Activated naive CD4-positive, alpha-beta T cell treated with anti-CD3 and anti-CD28 coated beads for 36 hours (primary cell): ENCODE measurements at places on chromosomes 4 and X. TPM values are rescaled to one million over a fixed set of nuclear protein-coding genes. Genes with fewer than 3 reads are reported as not detected.

Gene MAGEA2
- not detected for total RNA-seq

Gene STK26
- 54.0 TPM for total RNA-seq

- no peak for DNase-seq
Observed at GRCh38 chr4:95267081-95267480, 281.7 kb downstream of the UNC5C start.

DNA sequence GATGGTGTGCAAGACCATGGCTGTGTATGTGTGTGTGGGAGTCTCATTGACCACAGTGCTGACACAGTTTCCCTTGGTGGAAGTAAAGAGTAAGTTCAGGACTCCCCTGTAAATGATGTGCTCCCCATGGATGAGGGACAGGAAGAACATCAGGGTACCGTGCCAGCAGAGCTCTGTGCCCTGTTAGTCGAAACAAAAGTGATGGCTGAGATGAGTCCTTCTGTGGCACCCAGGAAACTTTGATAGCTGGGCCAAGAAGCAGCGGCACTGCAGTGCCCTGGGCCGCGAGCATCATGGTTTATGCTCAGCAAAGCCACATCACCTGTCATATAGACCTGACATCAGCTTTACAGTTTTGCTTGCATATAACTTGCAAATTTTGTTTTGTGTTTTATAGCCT lies 61.4 kb upstream of the CLDN34 start:
- DNase-seq: no peak

DNA sequence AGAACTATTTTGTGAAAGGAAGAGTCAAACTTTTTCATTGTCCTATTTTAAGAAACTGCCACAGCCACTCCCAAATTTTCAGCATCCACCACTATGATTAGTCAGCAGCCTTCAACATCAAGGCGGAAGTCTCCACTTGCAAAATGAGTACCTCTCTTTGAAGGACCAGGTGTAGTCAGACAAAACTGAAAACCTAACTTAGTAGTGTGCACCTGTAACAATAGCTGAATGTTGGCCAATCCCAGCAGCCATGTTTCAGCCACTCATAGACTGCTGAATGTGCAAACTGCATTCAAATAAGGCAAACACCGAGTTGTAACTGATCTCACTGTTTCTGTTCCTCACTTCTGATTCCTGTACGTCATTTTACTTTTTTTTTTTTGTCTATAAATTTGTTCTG lies 341.1 kb downstream of the IL15 start:
- peak; percentile 5 for DNase-seq

- no peak for DNase-seq
Observed at GRCh38 chr4:8039290-8039689, 99.6 kb upstream of the AFAP1 start.

GRCh38 chr4:43547561-43547960 lies 655.0 kb downstream of the GRXCR1 start:
- no peak for DNase-seq

DNA sequence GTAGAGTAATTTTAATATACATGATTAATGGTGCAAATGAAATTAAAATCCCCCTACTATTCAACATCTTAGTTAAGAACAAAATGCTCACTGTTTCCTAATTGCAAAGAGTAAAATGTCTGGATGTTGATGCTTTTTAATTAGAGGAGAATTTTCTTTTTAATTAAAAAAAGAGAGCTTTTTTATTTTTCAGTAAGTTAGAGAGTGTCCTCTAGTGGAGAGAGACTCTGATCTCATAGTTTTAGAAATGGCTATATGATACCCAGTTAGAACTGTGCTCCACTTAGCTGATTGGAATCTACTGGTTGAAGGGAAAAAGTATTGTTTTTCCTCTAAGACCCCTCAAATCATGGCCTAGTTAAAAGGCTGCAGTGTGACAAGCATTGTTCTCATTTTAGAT lies 312.0 kb upstream of the MAGEB2 start:
- DNase-seq: no peak

DNA sequence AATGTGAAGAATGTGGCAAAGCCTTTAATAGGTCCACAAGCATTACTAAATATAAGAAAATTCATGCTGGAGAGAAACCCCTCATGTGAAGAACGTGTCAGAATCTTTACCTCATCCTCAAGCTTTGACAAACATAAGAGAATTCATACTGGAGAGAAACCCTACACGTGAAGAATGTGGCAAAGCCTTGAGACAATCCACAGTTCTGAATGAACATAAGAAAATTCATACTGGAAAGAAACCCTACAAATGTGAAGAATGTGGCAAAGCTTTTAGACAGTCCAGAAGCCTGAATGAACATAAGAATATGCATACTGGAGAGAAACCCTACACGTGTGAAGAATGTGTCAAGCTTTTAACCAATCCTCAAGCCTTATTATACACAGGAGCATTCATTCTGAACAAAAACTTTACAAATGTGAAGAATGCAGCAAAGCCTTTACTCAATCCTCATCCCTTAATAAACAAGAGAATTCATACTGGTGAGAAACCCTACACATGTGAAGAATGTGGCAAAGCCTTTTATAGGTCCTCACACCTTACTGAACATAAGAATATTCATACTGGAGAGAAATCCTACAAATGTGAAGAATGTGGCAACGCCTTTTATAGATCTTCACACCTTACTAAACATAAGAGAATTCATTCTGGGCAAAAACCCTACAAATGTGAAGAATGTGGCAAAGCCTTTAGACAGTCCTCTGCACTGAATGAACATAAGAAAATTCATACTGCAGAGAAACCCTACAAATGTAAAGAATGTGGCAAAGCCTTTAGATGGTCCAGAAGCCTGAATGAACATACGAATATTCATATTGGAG lies 51.1 kb downstream of the ZNF732 start:
- no peak for DNase-seq

Gene DCLK2
- not detected for total RNA-seq

DNA sequence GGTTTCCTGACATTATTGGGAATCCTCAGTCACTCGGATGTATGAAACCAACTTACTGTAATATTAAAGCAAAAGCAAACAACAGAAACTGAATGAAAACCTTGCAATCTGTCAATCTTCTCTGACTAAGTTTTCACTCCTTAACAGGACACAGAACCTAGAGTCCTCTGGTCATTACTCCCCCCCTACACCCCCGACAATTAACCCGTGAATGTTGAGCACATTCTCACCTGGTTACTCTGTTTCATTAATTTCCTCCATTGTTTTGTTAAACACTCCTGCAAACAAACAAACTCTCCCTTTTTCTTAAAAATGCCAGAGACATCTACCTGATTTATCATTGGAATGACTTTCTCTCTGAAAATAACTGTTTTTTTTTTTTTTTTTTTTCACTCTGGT lies 469.0 kb upstream of the PRKX start:
- DNase-seq: no peak

Gene DGKK
- not detected for total RNA-seq

GRCh38 chrX:54495814-54496516 lies at the start of gene FGD1:
TSS of gene FGD1 (minus strand) at chrX:54496234. CDS start at chrX:54495432, 802 bp downstream.
- DNase-seq: peak; percentile 45

Gene MFAP3L
- total RNA-seq: 0.74 TPM

- no peak for DNase-seq
Observed at GRCh38 chr4:111031596-111031995, 408.7 kb upstream of the PITX2 start.

Gene STOX2
- not detected for total RNA-seq

GRCh38 chr4:54625391-54625790 lies 32.4 kb upstream of the KIT start:
- no peak for DNase-seq

DNA sequence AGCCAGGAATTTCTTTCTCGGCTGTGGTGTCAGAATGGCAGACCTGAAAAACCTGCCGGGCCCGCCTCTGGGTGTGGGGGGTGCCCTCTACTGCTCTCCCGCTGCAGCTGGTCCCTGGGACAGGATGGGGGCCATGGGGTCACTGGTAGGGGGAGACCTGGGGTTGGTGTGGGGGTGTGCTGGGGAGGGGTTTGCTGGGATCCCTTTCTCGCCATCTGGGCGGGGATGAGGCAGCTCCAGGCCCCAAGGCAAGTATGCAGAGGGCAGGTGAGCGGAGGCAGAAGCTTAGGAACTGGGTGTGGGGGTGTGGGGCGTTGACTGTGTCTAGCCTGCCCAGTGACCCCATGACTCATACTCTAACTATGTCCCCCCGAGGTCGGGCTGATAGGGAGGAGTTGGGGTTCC lies 884 bp downstream of the CCDC120 start:
- DNase-seq: no peak

GRCh38 chr4:94621491-94622080 lies 136.2 kb upstream of the BMPR1B start:
- DNase-seq: peak; percentile 34

Gene SH3RF1
- 0.55 TPM for total RNA-seq

DNA sequence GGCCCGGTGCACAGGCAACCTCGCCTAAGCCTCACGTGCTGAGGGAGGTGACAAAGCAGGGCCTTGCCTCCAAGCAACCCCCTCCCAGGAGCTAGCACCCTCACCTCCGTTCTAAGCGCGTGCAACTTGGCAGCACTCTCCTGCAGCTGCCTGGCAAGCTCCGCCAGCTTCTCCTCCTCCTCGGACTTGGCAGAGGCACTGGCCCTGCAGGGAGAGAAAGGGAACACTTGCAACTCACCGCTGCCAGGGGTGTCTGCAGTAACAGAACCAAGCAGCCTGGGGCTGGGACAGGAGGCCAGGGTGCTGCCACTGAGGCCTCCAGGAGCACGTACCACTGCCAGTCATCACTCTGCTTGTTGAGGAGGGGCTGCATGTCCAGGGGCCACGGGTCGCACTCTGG lies 10.3 kb upstream of the TREX2 start:
- DNase-seq: no peak

DNA sequence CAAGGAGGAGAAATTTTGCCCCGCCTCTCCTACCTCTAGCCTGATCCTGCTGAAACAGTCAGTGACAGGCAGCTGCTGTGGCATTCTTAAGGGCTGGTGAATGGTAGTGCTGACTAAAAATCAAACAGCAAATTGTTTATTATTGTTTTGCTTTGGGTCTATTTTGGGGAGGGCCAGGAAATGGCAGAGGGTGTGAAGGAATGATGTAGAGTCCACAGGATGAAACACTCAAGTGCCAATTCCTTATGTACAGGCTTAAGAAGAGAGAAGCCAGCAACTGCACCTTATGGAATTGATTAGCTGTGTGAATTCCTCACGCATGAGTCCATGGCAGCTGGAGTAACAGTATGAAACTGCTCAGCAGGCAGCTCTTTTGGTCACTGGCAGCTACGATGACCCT lies 39.7 kb downstream of the VEGFC start:
- no peak for DNase-seq

DNA sequence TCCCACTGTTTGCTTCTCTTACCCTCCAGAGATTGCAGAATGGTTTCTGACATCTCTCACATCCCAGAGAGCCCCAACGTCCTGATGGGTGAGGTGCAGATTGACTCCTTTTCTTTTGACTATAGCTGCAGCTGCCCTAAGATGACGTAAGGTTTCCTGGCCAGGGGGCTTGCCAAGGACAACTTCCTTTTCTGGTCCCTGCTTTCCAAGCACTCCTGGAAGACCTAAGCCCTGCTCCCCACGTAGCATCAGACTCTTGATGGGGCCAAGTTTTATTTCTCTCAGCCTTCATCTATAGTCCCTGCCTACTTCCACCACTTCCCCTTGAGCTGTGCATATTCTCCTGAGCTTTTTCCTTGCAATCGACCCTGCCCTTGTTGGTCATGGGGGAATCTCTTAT lies 497.7 kb downstream of the IDS start:
- no peak for DNase-seq

DNA sequence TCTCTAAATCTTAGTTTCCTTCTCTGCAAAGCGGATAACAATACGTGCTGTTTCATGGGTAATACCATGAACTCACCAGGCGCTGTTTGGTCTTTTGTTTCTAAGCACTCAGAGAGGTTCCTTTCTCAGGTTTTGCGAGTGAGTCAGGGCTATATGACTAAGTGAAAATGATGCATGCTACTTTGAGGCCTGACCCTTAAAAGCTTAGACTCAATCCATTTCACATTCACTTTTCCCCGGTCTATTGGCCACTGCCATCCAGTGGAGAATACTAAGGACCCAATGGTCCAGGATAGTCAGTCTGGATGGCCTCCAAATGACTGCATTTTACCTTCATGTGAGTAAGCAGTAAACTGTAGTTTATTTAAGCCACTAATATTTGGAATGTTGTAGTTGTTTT lies 400.8 kb upstream of the SLIT2 start:
- DNase-seq: no peak

- no peak for DNase-seq
Observed at GRCh38 chr4:6114181-6114580, 86.2 kb downstream of the JAKMIP1 start.

Gene TRIM2
- 4.2 TPM for total RNA-seq

- peak; percentile 68 for DNase-seq
Observed at GRCh38 chrX:53317365-53318069, 36.1 kb upstream of the IQSEC2 start.

Gene TMSB15A
- total RNA-seq: 1.5 TPM

Gene SH2D1A
- 17.0 TPM for total RNA-seq

GRCh38 chr4:169009286-169010124 lies 550 bp downstream of the CBR4 start:
- DNase-seq: peak; percentile 68

DNA sequence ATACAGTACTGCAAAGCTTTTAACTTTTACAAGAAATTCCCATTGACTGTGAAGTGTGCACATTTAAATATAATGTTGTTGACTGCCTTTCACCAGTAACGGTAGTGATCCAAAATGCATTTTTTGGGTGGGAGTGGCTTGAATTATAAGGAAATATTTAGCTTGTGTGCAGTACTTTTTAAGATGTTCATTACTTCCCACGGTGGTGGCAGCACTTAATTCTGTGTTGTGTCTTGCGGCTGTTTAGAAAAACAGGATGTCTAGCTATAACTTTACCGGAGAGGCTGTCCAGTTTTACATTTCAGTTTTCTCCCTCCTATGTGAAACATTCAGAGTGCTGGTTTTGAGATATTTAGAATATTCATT lies 1.7 kb downstream of the TMEM131L start:
- DNase-seq: no peak

GRCh38 chr4:4423706-4424498 lies 37.0 kb downstream of the NSG1 start:
- DNase-seq: no peak

Gene PLP1
- not detected for total RNA-seq

- no peak for DNase-seq
Observed at GRCh38 chr4:184968366-184968765, 49.9 kb upstream of the HELT start.

Gene NRK
- total RNA-seq: not detected

GRCh38 chr4:127747883-127748282 lies 17.7 kb downstream of the SLC25A31 start:
- DNase-seq: no peak

DNA sequence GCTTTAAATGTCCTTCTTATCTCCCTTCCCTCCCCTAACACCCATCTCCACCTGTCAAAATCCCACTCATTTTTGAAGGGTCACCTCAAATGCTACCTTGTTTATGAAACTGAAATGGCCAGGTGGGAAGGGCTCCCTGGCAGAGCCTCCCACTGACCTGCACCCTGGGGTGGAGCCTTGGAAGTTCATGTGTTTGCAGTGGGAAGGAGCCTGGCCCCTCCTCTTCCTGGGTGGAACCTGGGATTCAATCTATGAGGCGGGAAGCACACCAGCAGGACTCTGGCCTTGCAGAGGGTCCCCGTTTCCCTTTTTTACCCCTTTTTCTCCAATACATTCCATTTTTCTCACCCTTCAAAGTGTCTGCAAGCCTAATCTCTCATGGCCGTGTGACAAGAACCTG lies 197.4 kb downstream of the ENOX2 start:
- no peak for DNase-seq

- DNase-seq: peak; percentile 4
Observed at GRCh38 chrX:6095469-6095868, 133.2 kb downstream of the NLGN4X start.

GRCh38 chr4:99652596-99653436 lies 4.8 kb downstream of the C4orf54 start:
- no peak for DNase-seq

GRCh38 chr4:128462103-128462783 lies 174.6 kb upstream of the PGRMC2 start:
- no peak for DNase-seq
